NCI-H1105 (cell line): ENCODE measurements at places on chromosomes 4 and X.

- no peak for DNase-seq
Observed at GRCh38 chr4:51859476-51860031, 16.6 kb downstream of the DCUN1D4 start.

DNA sequence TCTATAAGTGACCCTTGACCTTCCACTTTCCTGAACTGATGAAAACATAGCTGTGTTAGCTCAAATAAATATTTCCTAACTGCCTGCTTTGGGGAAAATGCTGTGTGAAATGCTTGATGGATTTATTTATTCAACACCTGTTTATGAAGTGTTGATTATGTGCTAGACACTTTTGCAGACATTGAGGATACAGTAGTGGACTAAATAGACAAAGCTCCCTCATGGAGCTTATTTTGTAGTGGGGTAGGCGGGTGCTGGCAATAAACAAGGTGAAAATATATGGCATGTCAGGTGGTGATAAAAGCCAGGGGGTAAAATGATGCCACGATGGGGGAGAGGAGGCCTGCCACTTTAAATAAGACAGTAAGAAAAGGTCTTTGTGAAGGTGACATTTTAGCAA, 50.2 kb upstream of the TLR3 start:
- DNase-seq, result no peak

DNA sequence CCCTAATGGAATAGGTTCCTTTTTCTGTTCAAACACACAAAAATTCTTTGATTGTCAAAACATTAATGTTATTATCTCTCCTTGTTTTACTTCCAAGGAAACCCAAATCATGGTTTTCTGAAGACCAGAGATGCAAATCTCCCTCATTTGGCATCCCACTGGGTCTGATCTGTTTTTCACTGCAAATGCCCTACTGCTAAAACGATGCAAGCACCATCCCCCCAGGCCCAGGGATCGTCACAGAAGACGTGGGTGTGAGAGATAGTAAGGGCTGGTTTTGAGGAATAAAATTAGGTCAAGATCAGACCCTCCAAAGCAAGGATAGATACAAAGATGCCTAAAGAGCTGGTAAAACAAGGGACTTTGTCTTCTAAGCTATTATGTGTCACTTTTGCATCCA, 33.6 kb downstream of the GSPT2 start:
- no peak for DNase-seq

DNA sequence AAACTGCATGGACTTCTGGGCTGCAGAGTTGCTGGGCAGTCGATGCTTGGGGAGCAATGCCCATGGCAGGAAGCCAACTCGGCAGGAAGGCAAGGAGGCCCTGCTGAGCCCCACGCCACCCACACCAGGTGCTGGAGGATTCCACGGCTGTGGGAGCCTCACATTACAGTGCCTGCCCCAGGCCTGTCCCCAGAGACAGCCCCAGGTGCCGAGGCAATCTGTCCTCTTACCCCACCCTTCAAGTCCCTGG, 53.9 kb downstream of the HMX1 start:
- no peak for DNase-seq

- DNase-seq, result no peak
Observed at GRCh38 chrX:16838202-16839066, 31.7 kb downstream of the RBBP7 start.

GRCh38 chr4:3679851-3680311, 86.3 kb upstream of the ADRA2C start:
- no peak for DNase-seq

DNA sequence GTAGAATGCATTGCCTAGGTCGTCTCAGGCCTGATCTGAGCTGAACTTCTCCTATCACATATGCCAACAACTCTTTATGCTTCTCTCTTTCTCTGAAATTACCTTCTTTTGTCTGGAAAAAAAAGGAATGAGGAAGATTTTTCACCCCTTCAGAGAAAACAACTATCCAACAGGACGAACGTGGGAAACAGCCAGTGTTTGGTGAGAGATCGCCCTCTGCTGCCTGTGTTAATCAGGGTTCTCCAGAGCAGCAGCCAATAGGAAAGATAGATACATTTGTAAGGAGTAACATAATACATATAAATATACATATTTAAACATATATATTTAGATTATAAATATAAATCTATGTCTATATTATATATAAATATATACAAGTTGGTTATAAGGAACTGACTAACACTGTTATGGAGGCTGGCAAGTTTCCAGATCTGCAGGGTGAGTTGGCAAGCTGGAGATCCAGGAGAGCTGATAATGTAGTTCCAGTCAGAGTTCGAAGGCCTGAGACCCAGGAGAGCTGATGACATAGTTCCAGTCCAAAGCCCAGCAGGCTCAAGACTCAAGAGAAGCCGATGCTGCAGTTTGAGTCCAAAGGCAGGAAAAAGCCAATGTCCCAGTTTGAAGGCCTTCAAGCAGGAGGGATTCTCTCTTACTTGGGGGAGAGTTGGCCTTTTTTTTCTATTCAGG, 13.3 kb downstream of the CETN2 start:
- DNase-seq, result peak; percentile 19

DNA sequence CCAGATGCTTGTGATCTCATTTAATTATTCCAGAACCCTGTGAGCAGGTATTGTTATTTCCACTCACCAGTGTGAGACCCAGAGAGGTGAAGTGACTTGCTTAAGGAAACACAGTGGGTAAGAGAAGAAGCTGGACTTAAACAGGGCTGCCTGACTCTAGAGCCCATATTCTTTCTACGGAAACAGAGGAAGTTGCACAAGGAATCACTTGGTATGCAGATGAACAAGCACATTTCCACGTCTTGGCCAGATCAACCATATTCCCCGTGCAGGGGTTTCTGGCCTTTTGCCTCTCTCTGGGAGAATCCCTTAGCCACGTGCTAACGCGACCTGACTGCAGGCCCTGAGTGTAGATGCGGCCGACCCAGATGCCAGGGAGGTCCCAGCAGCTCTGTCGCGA, 195.5 kb upstream of the ATP6AP2 start:
- DNase-seq, result no peak
